Suprapubic skin (tissue), 4 donors: ENCODE measurements at places on chromosomes 6 and 20. TPM values are rescaled to one million over a fixed set of nuclear protein-coding genes. Genes with fewer than 3 reads are reported as not detected.

The HAO1 gene
- total RNA-seq = not detected

The CRISP2 gene
- total RNA-seq = not detected

DNA sequence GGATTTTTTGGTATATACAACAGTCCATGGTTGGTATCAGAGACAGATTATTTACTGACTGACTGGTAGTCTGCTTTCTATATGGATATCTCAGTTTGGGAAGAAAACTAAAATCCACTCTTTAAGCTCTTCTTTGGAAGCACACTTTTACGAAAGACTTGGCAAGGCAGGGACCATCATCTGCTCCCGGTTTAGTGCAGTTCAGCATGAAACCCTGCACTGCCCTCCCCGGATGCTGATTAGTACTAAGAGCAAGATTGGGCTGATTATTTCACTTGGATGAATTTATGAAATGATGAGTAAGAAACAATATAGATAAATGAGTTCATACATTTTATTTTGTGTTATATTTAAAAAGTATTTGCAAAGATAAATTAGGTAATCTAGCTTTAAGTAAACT is 56.3 kb downstream of the RGS17 start:
- no peak for DNase-seq

The CLPSL2 gene
- not detected for total RNA-seq

DNA sequence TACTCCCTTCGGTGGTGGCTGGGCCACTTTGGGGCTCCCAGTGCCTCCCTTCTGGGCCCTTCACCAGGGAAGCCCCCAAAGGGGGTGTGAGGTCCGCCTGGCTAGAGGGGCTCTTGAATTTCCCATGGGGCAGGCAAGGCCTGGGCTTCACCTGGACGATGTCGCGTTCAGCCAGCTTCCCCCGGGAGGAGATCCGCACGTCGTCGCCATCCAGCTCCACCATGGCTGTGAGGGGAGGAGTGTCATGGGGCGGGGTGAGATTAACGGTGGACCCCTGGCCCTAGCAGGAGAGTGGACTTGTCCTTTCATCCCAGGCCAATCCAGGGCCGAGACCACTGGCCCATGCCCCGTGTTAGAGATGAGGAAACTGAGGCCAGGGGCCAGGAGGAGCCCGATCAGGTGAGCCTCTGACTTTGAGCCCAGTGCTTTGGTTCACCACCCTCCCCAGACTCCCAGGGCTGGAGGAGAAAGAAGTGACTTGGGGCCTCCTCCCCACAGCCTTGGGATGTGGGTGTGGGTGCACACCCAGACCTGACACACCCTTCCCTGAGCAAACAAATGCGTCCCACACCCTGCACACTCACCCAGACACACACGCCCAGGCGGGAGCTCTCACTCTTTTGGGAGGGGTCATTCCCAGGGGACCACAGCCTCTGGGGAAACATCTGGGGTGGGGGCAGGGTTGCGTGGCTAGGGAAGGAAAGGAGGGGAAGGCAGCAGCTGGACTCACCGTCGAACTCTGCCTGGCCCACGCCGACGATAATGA is 46.1 kb downstream of the RAB44 start:
- DNase-seq = no peak

- DNase-seq = no peak
Measured at GRCh38 chr6:164640956-164641355, 668.4 kb downstream of the C6orf118 start.

- DNase-seq = no peak
Measured at GRCh38 chr6:1123386-1124375, 188.2 kb upstream of the FOXQ1 start.

GRCh38 chr6:67248077-67248476 is 1387.0 kb upstream of the ADGRB3 start:
- no peak for DNase-seq

The WFDC6 gene
- 1.6 TPM for total RNA-seq

DNA sequence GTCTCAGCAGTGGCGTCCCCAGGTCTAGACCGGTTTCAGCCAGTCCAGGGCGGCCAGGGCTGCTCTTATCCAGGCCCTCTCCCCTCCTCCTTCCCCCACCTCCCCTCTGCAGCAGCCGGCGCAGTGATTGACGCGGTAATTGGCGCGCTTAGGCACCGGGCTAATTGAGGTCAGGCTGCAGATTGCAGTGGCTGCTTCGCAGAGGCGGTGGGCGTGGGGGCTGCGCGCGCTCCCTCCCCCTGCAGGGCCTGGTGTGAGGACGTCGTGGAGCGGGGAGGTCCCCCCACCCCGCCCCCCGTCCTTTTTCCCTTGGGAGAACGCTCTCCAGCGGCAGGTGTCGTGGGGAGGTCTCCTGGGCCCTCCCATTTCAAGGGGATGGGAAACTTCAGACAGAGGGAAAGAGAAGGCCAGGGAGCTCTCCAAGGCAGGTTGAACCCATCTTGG is 70.4 kb upstream of the BLCAP start:
- DNase-seq = no peak

- no peak for DNase-seq
Measured at GRCh38 chr6:117513778-117514365, 31.4 kb downstream of the DCBLD1 start.
